ENCODE measurements at places on chromosomes 5 and 9.

GRCh38 chr5:10578869-10579268, 15.0 kb downstream of the ANKRD33B start:
- DNase-seq, result no peak

DNA sequence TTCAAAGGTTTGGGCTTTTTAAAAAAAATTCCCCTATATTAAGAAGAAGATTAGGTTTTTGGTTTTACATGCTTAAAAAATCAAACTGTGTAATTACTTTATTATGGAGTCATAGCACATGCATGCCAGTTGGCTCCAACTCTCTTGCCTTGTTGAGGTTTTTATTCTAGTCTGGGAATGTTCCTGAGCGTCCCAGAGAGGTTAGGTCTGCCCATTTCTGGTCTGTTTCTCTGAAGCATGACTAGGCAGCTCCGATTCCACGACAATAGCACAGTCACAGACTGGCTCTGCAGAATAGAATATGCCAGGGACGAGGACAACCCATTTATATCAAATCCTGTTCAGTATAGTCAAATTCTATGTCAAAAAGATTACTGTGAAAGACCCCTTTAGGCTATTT, 217.0 kb downstream of the PCSK5 start:
- no peak for DNase-seq

DNA sequence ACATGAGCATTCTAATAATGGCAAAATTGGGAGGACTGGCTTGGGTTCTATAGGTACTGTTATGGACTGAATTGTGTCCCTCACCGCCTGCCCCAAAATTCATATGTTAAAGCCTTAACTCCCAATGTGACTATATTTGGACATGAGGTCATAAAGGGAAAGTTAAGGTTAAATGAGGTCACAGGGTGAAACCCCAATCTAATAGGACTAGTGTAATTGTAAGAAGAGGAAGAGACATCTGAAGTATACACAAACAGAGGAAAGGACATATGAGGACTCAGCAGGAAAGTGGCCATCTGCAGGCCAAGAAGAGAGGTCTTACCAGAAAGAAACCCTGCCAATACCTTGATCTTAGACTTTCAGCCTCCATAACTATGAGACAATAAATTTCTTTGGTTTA, 23.1 kb downstream of the RNF180 start:
- DNase-seq, result no peak

DNA sequence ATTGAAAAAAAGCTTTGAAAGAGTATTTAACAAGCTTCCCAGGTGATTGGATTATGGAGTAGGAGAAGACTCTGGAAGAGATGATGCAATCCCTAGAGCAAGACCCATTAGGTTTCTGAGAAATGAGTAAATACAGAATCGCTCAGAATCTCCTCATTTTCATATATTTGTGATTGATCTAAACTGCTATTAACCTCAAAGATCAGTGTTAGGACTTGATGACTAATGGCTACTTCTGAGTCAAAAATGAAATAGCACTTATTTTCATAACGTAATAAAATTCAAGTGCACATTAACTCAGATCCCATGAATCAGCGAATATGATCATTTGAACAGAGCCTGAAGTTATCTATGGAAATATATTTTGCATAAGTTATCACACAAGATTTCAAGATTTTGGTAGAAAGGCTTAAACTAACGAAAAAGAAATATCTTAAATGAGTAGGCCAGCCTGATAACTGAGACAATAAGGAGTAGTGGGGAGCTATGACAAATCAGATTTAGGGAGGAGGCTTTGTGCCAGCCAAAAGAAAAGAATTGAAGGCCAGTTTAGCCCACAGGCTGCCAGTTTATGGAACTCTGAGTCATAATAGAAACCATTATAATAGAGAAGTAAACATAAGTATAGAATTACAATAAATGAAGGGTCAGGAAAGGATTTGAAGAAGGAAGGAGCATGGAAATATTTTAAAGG, 106.7 kb upstream of the OSMR start:
- DNase-seq, result no peak

- DNase-seq, result no peak
These were observed 17.6 kb downstream of the MTX3 start for GRCh38 chr5:79973511-79973910.

- DNase-seq, result no peak
These were observed 74.5 kb downstream of the F2RL2 start for GRCh38 chr5:76548525-76549229.

GRCh38 chr5:81204205-81204604, 28.9 kb upstream of the CKMT2 start:
- DNase-seq, result no peak
